ENCODE measurements at places on chromosomes 3 and 15.

GRCh38 chr3:51682079-51682478 is 11.0 kb downstream of the TEX264 start:
- peak; percentile 90 for DNase-seq

- no peak for DNase-seq
Measured at GRCh38 chr15:48352474-48353072, 21.3 kb downstream of the DUT start.

DNA sequence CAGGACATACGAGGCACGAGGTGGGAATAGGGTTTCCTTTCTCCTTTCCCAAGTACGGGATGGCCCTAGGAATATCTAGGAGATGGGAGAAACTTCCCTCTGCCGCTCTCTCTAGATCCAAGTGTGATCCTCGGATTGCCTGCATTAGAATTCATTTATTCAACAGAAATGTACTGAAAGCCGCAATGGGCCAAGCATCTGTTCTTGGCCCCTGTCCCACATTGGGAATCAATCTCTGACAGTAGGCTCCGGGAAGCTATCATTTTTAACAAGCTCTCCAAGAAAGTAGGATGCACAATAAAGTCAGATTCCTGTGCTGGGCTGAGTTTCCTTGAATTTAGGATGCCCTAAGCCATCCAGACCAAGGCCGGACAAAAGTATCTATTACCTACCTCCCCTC is 37.2 kb upstream of the CA12 start:
- DNase-seq, result no peak

- DNase-seq, result no peak
Measured at GRCh38 chr3:38254872-38255271, 10.7 kb upstream of the SLC22A13 start.

GRCh38 chr15:69170597-69170996 is 10.2 kb downstream of the GLCE start:
- DNase-seq, result no peak

DNA sequence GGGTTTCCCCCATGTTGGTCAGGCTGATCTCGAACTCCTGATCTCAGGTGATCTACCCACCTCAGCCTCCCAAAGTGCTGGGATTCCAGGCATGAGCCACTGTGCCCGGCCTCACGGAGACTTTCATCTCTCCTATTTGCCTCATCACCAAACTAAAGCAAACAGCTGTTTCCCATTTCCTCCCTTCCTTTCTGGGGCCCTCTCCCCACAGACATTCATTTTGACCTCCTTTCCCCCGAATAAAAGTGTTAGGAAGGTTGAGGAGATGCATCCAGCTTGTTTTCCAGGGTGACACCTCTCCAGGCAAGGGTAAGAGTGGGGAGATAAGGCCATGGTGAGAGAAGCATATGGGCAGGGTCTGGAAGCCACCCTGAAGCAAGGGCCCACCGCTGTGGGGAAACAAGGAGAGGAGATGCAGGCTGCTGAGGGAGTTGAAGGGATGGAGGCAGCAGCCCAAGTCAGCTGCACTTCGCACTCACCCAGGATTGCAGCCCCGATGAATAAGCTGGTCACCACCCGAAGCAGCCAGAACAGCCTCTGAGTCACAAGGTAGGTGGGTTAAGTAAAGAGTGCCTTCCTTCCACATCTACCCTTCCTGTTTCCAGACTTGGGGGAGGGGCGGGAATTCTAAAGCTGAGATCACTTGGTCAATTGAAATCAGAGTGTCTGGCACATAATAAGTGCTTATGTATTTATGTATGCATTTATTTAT is 7.7 kb downstream of the DUOXA2 start:
- no peak for DNase-seq

DNA sequence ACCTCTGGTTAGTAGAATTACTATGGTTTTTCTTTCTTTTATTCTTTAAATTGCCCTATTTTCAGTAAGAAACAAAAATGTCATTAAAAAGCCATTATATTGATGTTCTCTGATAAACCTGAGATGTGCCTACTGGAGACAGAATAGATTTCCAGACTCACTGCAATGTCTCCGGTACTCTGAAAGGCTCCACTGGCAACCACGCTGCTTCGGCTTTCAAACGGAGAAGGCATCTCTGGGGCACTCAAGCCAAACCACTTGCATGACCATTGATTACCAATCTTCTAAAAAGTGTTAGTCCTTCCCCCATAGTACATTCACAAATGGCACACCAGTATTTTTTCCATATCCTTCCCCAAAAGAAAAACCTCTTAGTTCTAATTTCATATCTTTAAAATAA is 82.6 kb downstream of the CBLB start:
- DNase-seq, result no peak

DNA sequence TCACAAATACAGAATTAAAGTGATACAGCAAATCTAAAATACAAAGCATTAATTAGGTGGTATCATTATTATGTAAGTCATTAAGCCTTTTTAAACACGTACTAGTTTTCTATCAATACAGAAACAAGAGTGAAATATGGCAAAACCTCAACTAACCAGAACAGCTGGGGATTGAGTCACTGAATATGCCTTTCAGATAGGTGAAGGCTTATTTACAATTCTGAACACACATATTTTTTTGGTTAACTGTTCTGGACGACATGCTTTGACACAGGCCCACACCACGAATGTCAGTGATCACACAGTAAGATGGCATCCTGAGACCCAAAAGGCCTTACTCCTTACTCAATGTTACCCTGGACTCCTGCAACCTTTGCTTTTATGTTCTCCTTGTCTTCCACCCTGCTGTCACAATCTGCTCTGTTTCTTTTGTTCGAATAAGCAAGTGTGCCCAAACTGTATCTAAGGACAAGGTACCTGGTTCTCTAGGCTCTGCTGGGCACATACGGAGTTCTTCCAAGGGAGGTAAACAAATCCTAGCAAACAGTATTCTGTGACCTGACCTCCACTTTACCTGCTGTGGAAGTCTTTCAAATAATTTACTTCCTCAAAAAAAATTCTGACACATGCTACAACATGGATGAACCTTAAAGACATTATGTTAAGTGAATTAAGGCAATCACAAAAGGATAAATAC is 7.0 kb downstream of the SFMBT1 start:
- no peak for DNase-seq

- no peak for DNase-seq
Measured at GRCh38 chr3:513301-513700, 316.7 kb downstream of the CHL1 start.

DNA sequence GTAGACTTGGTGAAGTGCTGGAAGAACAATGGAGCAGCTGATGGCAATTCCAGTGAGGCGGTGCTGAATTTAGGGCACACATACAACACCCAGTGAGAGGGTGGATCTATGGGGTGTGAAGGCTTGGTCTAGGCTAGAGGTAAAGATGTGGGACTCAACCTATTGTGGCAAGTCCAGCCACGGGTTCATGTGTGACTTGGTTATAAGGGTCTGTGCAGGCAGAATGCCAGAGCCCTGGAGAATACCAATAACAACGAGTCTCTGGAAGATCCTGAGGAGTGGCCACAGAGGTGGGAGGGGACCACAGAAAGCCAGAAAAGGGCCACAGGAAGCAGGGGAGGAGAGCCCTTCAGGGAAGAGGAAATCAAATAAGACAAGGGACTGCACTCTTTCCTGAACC is 55.0 kb downstream of the VGLL4 start:
- no peak for DNase-seq

GRCh38 chr3:192371870-192372400 is 355.4 kb downstream of the FGF12 start:
- no peak for DNase-seq

DNA sequence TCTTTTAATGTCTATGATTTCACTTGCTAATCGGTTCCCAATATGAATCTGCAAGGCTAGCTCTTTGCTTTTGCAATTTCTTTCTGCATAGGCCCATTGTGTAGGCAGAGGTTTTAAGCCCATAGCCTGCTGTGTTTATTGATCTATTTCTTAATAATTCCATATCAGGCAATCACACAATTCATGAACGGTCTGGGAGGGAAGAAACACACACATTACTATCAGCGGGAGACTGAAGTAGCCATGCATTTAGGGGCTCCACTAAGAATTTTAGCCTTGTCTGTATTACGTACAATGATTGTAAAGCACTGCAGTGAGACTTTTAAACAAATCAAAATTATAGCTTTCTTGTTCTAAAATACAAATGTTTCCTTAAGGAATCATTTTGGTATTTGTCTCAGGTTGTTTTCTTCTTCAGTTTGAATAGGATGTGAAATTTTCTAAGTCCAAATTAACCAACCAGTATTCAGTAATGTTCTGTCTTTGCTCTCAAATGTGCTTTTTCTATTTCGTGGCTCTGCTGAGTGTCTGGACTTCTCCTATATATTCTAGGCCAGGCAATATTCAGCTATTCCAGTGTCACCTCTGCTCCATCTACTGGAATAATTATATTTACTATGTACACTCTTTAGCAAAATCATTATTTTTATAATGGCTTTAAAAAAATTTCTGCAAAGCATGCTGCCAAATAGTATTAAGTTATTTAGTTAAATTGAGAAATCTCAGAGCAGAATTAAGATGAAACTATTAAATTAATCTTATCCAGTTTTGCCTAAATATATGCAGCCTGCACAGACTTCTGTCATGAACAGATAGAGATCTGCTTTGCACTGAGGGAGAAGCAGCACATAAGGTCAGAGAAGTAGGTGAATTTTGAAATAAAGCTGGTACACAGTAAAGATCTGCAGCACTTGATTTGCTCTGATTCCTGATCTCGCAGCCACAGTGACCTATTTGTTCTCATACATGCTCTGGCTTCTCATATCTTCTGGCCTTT is 103.0 kb upstream of the NAALADL2 start:
- no peak for DNase-seq

GRCh38 chr3:184777566-184778356 is 34.2 kb upstream of the VPS8 start:
- peak; percentile 89 for DNase-seq

GRCh38 chr15:59229453-59229852 is 22.8 kb downstream of the LDHAL6B start:
- DNase-seq, result no peak

- DNase-seq, result no peak
Measured at GRCh38 chr15:80401456-80401855, 2.7 kb upstream of the ARNT2 start.

GRCh38 chr15:61657461-61657860 is 402.8 kb downstream of the VPS13C start:
- no peak for DNase-seq

DNA sequence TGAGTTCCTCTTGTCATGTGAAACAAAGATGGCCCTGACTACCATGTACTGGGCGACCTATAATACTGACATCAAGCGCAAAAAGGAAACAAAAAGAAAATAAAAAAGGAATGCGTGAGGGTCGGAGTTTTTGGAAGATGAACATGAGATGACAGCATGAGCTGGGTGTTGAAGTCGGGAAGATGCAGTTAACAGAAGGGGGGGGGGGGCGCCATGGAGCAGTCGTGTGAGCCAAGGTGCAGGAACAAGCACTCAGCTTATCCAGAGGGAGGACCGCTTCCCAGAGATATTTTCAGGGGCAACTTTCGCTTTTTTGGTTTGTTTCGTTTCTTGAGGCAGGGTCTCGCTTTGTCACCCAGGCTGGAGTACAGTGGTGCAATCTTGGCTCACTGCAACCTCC is 110.2 kb downstream of the RORA start:
- peak; percentile 35 for DNase-seq

DNA sequence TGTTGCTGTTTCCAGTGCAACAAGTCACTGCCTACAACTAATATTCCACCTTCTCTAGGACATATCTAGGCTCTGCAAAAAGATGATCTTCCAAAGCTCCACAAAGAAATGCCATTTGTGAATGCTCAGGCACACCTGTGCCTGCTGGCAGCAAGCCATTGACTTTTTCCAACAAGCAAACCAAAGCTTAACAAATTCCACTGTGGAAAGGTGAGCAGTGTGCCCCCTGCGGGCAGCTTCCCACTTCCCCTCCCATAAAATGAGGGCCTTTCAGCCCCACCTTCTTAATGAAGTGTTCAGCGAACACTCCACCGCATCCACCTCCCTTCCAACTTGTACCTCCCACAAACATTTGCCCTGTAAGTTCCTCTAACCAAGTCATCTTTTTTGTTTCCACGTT is 157.5 kb upstream of the SLC24A5 start:
- DNase-seq, result no peak

DNA sequence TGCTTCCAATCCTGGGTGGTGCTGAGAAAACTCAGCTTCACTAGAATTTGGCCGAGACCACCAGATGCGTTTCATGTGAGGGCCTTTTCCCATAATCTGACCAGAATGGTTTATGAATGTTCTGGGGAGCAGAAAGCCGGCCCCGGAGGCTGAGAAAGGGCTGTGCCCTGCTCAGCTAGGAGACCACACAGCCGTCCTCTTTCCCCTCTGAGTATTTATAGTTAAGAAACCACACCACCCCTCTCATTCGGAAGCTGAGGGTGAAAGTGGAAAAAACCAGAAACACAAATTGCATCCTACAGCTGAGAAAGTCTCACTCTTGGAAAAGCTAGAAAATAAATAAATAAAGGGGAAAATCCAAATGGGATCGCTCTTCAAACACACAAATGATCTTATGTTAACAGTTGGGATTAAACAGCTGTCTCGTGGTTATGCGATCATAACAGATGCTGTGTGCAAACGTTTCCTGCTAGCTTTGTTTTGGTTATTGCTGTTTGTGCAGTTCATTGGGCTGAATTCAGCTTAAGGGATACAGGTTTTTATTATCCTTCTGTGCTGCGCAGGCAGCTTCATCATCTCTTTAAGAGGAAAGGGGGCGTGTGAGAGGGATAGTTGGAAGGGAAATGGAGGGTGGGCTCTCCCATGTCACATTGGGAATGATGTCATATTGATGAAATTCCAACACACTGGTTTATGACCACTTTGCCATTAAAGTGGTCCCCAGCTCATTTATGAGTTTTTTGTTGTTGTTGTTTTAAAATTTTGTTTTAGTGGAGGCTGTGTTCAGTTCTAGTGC is 1026.2 kb upstream of the NR2F2 start:
- no peak for DNase-seq

GRCh38 chr15:99275525-99276128 is 24.3 kb downstream of the LRRC28 start:
- no peak for DNase-seq

DNA sequence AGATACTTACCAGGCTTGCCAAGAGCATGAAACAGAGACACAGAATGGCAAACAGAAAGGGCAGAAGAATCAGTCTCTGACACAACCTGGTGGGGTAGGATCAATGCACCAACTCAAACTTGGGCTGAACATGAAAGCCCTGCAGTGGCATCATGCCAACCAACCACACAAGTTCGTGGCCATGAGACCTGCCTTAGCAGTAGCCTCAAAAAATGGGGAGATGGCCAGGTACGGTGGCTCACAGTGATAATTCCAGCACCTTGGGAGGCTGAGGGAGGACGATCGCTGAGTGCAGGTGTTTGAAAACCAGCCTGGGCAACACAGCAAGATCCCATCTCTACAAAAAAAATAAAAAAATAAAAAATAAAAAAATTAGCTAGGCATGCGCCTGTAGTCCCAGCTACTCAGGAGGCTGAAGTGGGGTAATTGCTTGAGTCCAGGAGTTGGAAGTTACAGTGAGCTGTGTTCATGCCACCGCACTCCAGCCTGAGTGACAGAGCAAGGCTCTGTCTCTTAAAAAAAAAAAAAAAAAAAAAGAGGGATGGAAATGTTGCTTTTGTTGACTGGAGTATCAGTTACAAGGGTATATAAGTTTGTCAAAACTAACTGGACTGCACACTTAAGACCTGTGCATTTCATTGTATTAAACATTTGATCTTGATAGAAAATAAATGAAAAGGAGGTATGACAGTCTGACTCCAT is 93.4 kb downstream of the XXYLT1 start:
- DNase-seq, result no peak

All from NT2/D1 (cell line).